Neural cell (in vitro differentiated cells): ENCODE measurements at places on chromosomes 16 and 17. TPM values are rescaled to one million over a fixed set of nuclear protein-coding genes. Genes with fewer than 3 reads are reported as not detected.

Gene HSPB9
- polyA plus RNA-seq = not detected in 2 replicates

Gene SRCIN1
- polyA plus RNA-seq = 18.0 and 22.8 TPM in 2 replicates

Gene SYNGR3
- polyA plus RNA-seq = 61.0 and 71.9 TPM in 2 replicates

Gene CTRB2
- polyA plus RNA-seq = not detected in 2 replicates

Gene EFNB3
- 36.4 and 46.5 TPM in 2 replicates for polyA plus RNA-seq

Gene SLC9A5
- 1.6 and 1.8 TPM in 2 replicates for polyA plus RNA-seq

Gene LLGL2
- polyA plus RNA-seq = 0.95 and 4.2 TPM in 2 replicates
